ENCODE measurements at places on chromosomes 13 and 19.

DNA sequence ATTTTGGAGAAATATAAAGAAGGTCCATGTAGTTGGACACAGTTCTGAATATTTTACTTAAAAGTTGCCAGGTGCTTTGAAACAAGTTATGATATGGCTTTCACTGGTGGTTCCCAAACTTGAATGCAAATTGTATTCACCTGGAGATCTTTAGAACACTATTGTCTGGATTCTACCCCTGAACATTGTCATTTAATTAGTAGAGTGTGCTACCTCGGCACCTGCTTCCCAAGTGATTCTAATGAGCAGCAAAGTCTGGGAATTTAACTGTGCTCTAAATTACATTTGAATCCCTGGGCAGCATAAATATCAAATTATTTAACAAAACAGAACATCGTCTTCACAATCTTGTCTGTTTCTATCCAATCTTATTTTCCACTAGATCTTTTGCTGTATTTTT lies 2483.3 kb downstream of the PCDH9 start:
- DNase-seq: no peak

- no peak for DNase-seq
These were observed 53.0 kb downstream of the LRCH1 start for GRCh38 chr13:46605825-46606554.

GRCh38 chr19:58117841-58118575 lies 20.0 kb upstream of the ZSCAN18 start:
- DNase-seq: no peak

GRCh38 chr13:79190932-79191331 lies 215.1 kb downstream of the RBM26 start:
- DNase-seq: no peak

DNA sequence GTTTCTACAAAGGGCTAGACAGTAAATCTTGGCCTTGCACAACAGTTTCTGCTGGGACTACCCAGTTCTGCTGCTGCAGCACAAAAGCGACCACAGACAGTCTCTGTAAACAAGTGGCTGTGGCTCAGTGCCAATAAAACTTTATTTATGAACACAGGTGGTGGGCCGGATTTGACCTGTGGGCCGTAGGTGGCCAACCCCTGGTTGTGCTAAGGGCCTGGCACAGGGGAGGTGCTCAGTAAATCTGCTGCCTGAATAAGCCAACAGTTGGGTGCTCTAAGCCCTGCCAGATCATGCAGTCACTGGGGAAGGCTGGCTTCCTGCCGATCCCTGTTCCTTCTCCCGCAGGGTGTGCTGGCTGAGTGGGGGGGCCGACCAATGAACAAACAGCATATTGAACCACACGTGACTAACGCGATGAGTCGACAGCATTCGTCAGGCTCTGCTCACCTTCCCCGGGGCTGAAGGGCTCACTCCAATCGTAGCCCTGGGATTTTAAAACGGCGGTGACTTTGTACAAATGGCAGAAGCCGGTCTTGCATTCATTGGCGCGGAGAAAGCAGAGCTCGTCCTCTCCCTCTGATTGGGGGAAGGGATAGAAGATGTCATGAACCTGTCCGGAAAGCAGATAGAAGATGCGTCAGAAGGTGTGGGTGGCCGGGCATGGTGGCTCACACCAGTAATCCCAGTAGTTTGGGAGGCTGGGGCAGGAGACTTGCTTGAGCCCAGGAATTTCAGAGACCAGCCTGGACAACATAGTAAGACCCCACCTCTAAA lies 24.3 kb upstream of the MYDGF start:
- no peak for DNase-seq

GRCh38 chr13:111371720-111372119 lies 51.3 kb downstream of the TEX29 start:
- DNase-seq: no peak

GRCh38 chr19:46862974-46863632 lies 2.3 kb downstream of the ARHGAP35 start:
- no peak for DNase-seq

- DNase-seq: no peak
These were observed 19.0 kb downstream of the KCTD15 start for GRCh38 chr19:33815380-33816340.

- no peak for DNase-seq
These were observed 30.3 kb downstream of the ZNF823 start for GRCh38 chr19:11708457-11708856.

GRCh38 chr13:28579322-28579721 lies 79.6 kb upstream of the POMP start:
- no peak for DNase-seq

- DNase-seq: peak; percentile 57
These were observed 1.2 kb downstream of the MKNK2 start for GRCh38 chr19:2049741-2050348.

DNA sequence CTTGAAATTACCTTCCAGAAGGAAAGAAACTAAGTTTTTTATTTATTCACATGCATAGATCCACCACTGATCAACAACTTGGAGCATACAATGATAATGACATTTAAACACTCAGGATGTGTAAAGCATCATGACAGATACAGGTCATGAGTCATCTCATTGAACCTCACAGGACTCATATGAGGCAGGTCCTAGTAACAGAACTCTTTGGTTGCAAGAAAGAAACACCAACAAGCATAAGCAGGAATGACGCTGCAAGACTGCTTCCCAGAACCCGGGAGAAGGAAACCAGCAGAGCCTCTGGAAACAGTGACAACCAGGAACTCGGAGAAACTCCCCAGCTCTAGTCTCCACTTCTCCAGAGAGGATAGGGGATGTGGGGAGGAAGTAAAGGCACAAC lies 60.8 kb upstream of the IPO5 start:
- no peak for DNase-seq

GRCh38 chr13:87893186-87893585 lies 222.0 kb downstream of the SLITRK5 start:
- no peak for DNase-seq

DNA sequence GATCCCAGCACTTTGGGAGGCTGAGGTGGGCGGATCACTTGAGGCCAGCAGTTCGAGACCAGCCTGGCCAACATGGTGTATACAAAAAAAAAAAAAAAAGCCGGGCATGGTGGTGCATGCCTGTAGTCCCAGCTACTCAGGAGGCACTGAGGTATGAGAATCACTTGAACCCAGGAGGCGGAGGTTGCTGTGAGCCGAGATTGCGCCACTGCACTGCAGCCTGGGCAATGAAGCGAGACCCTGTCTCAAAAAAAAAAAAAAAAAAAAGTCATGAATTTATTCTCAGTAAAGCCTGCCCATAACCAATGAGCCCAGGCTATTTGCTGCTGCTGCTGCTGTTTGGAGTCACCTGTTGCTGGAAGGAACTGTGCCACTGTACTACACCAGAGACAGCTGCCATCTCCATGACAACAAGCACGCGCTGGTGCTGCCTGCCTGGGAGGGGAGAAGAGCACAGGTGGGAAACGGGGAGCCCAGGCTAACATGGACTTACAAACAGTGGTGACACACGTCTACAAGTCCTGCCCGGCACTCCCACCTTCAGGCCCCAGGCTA lies 11.3 kb downstream of the ZFR2 start:
- DNase-seq: no peak

- no peak for DNase-seq
These were observed 93.1 kb downstream of the RNASEH2B start for GRCh38 chr13:51002736-51003135.

DNA sequence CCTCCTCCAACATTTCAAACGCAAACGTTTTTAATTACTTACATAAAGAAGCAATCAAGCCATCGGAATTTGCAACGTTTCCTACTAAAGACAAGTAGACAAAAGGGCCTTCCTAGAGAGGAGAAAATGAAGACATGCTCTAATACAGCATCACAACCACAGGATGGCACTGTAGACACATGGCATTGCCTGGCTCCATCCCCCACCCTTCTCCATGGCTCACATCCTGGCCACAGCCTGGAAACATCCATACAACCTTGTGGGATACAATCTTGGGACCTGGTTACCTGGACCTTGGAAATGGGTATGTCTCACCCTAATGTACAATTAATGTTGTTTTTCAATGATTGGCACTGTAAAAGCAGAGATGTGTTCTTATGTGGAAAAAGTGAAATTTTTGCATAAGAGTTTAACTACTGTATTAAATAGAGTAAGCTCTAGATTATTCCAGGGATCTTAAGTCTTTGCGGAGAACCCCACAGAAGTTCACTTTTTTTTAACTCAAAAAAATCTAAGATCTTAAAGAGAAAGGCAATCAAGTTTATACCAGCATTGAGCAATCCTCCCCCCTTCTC lies 21.5 kb downstream of the EBPL start:
- DNase-seq: no peak

- no peak for DNase-seq
These were observed 415.4 kb upstream of the KLHL1 start for GRCh38 chr13:70523622-70524021.

- peak; percentile 10 for DNase-seq
These were observed 689 bp downstream of the DCUN1D2 start for GRCh38 chr13:113489549-113490495.

GRCh38 chr13:45280011-45280410 lies 61.0 kb downstream of the TPT1 start:
- no peak for DNase-seq

- DNase-seq: no peak
These were observed 42.8 kb downstream of the GAS6 start for GRCh38 chr13:113820813-113821651.

DNA sequence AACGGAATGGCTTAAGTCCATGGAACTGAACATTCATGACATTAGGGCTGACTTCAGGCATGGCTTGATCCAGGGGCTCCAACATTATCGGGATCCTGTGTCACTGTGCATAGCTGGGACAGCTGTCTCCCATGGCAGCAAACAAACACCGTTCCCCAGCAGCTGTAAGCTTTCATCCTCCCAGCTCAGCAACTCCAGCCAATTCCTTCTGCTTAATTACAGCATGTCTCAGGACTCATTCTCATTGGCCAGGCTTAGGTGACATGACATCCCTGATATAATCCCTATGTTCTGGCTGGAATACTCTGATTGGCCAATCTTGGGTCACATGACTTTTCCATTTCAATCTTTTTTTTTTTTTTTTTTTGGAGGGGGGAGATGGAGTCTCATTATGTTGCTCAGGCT lies 10.9 kb upstream of the TLE5 start:
- DNase-seq: no peak

DNA sequence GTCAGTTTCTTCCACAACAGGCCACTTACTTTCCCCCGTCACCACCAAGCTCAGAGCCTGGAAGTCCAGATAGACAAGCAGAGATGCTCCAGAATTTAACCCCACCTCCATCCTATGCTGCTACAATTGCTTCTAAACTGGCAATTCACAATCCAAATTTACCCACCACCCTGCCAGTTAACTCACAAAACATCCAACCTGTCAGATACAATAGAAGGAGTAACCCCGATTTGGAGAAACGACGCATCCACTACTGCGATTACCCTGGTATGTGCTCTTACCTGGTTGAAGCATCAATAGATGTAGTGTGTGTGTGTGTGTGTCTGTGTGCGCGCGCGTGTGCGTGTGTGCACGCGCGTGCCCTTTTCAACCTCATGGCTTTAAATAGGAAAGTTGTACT lies 3.7 kb downstream of the KLF5 start:
- DNase-seq: no peak

DNA sequence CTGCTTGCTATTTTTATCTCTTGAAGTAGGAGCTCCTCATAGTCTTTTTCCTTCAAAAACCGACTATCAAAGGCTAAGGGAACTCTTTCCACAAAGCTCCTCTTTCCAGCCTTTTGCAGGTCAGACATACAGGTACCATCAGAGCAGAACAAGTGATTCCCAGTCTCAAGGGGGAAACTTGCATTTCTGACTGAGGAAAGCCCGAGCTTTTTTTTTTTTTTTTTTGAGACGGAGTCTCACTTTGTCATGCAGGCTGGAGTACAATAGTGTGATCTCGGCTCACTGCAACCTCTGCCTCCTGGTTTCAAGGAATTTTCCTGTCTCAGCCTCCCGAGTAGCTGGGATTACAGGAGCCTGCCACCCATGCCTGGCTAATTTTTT lies 32.0 kb downstream of the RUBCNL start:
- DNase-seq: no peak

DNA sequence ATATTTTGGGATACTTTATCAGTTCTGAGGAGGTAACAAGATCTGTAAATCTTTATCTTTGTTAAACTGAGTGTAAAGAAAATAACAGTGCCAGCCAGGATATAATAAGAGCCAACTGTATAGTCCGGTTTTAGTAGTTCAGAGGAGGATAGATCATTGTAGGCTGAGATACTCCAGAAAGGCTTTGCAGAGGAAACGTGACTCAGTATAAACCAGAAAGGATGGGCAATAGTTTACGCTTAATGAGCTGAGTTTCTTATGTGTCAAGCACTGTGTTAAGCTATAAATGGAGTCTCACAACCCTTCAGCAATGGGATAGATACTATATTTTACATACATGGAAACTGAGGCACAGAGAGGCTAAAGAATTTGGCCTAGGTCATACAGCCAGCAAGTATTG lies 3.8 kb downstream of the RFXAP start:
- no peak for DNase-seq

DNA sequence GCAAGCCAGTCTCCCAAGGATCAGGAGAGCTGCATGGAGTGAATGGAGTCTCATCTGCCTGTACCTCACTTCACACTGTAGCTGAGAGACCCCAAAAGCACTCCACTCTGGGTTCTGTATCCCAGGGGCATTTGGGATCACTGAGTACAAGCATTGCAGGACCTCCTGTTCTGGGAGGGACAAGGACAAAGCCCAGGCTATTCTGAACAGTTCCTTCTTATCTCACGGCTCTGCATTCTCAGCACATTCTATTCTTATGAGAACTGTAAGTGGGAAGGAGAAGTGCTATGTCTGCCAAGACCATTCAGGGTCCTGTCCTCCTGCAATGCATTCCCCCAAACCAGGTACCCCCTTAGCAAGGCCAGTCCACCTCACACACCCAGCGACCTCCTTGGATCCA lies 42.8 kb downstream of the RNF6 start:
- DNase-seq: no peak

- no peak for DNase-seq
These were observed at the start of gene PCDH17 for GRCh38 chr13:57631596-57632275. Gene PCDH17 (plus strand): TSS chr13:57631744. CDS start chr13:57632547, 803 bp downstream.

DNA sequence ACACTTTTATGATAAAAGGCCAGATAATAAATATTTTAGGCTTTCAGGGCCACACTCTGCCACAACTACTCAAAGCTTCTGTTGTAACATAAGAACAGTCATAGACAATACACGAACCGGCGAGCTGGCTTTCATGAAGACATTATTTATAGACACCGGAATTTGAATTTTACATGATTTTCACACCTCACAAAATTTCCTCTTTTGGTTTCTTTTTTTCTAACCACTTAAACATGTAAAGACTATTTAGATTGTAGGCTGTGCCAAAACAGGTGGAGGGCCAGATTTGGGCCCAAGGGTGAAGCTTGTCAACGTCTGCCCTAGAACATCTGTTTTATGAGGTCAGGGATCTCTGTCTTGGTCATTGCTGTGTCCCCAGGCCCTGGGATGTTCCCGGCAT lies 29.7 kb upstream of the FXYD3 start:
- no peak for DNase-seq

Measured in T-cell (primary cell).